ENCODE measurements at places on chromosomes 6 and 20.

DNA sequence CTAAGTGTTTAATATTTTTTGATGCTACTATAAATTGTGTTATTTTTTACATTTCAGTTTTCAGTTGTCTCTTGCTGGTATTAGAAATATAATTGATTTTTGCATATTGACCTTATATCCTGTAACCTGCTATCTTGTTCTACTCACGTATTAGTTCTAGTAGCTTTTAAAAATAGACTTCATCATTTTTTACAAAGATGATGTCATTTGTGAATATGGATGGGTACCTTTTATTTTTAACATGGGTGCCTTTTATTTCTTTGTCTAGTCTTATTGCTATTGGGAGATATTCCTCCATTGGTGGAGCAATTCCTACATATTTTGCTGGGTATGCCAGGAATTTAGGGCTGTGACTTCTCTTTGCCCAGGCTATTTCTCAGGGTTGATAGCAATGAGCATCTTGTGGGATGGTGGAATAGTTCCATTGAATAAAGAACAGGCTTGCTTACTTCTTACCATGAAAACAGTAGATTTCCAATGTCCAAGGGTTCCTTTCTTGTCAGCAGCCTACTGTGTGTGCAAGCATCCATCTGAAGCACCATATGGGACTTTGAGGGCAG is 149.7 kb downstream of the CARMIL1 start:
- no peak for DNase-seq

DNA sequence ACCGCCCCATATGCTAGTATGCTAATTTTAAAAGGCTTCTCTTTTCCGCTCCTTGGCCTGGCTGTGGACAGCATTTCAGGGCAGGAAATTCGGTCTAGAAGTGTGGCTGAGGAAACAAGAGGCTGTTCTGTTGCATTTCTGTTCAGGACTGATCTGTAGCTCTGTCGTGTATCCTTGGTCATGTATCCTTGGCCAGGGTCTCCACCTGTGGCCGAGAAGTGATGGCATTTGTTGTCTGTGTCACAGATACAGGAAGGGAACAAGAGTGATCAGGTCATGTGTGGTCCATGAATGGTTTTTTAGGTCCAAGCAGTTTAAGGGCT is 300.5 kb upstream of the SUPT3H start:
- DNase-seq, result no peak

GRCh38 chr20:34431168-34431567 is 68.1 kb downstream of the ITCH start:
- DNase-seq, result no peak

DNA sequence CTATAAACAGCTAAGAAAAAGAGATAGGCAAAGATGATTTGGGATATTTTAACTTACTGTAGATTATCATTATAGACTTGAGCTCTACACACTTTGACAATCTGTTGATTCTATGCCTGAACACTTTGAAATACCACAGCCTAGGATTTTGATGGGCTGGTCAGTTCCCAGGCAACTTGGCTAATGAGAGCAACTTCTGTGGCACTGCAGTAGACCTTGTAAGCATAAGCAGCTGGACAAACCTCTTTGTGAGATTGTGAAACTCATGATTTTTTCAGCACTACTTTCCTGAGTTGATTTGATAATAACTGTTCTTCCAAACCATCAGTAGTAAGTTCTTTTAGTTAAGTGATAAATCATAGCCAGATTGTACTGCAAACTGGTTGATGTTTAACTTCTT is 27.1 kb upstream of the ELOVL5 start:
- DNase-seq, result no peak

DNA sequence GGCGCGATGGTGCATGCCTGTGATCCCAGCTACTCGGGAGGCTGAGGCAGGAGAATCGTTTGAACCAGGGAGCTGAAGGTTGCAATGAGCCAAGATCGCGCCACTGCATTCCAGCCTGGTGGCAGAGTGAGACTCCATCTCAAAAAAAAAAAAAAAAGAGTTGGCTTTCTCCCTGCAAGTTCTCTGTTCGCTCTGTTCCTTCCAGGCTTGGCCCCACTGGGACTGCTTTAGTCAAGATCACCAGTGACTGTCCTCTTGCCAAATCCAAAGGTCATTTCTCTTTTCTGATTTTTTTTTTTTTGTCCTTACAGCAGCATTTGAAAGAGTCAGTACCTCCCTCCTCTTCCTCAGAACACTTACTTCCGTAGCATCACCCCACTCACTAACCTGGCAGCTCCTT is 10.8 kb upstream of the GNRH2 start:
- no peak for DNase-seq

DNA sequence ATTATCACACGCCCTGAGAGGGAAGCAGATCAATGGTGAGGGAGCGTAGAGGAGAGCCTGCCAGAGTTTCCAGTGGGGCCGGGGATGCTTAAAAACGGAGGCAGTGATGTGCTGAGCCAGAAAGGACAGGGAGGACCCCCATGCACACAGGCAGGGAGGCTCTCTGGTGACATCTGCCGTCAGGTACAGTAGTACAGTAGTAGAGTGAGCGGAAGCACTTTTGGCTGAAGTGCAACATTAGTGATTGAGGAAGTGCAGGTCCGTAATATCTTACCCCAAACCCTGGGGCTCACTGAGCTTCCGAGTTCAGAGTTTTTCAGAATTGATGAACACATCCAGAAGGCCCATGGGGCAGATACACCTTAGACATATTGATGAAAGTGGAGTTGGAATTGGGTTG is 42.1 kb downstream of the GFRA4 start:
- DNase-seq, result no peak

- no peak for DNase-seq
Measured at GRCh38 chr6:135269481-135269891, 88.4 kb downstream of the MYB start.

DNA sequence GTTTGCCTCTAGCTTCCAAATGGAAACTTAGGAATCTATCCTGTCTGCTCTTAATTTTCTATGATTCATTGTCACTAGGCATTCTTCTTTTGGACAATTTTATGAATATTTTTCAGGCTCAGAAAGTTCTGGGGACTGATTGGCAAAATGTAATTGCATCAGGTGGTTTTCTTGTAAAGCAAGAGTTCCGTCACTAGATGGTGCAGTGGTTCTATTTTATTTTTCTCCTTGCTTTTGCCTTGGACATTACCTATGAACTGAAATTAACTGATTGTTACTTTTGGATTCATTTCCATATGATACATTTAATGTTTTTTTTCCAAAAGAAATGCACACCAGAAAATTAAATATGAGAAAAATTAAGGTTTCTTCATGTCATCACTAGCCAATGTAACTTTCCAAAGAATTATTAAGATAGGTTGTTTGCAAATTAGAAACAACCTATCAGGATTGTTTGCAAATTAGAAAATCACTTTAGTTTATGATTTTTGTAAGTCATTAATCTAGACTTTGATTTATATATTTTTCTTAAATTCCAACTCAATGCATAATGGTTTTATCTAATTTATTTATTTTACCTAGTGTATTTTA is 48.0 kb downstream of the TMEM170B start:
- DNase-seq, result no peak

- DNase-seq, result no peak
Measured at GRCh38 chr6:144434308-144434990, 149.3 kb downstream of the UTRN start.

- DNase-seq, result no peak
Measured at GRCh38 chr6:41294214-41294872, 7.9 kb upstream of the TREM1 start.

DNA sequence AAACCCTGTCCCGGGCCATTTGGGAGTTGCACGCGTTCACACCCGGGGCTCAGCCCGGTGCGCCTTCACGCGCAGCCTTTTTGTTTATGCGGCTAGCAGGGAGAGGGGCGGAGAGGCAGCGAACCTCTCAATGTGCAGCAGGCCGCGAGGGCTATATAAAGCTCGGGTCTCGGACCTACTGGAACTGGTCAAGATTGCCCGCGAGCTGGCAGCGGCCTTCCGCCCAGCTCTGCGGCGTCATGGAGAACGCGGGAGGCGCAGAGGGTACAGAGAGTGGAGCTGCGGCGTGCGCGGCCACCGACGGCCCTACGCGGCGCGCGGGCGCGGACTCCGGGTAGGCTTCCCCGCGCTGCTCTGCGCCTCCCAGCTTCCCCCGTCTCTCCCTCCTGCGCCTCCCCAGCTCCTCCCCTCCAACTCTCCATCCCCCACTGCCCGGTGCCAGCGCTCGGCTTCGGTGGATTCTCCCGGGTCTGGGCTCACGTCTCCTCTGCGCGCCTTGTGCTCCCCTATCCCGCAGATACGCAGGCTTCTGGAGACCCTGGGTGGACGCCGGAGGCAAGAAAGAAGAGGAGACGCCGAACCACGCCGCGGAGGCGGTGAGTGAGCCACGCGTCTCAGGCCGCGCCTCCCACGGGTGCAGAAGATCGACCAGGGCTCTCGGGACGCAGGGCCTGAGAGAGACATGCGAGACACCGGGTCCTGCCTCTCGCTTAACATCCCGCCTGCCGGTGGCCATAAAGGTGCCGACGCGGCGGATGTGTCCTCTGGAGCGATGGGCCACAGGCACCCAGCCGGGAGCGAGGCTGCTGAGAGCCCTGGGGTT is at the start of gene RIPPLY2:
Gene RIPPLY2, plus strand, starts transcription at position 183 of the 823 bp plus-strand sequence. Its CDS starts 57 bp downstream, at position 240.
- DNase-seq, result no peak

DNA sequence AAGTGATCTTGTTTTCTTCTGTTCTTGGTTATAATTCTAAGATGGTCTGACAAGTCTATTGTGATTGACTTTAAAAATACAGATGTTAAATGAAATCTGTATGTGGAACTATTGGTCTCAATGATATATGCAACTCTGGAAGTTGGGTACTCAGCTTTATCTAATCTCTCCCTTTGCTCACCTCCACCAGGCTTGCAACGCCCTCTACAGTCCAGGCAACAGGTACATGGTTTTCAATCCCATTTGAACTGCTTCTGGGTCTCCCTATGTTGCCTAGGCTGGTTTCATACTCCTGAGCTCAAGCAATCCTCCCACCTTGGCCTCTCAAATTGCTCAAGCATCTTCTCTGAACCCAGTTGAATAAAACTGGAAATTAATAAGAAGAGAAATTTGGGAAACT is 25.6 kb upstream of the HLA-DQB1 start:
- DNase-seq, result peak; percentile 28
